Stimulated activated CD4-positive, alpha-beta T cell treated with anti-CD3 and anti-CD28 coated beads, Interleukin-15, amount 100 ng/mL, for 1 hour (primary cell): ENCODE measurements at places on chromosomes 5 and 9.

- no peak for DNase-seq
These were observed 102.2 kb upstream of the PRR16 start for GRCh38 chr5:120361941-120362340.

GRCh38 chr5:159448-160172 lies 31.7 kb upstream of the LRRC14B start:
- no peak for DNase-seq

DNA sequence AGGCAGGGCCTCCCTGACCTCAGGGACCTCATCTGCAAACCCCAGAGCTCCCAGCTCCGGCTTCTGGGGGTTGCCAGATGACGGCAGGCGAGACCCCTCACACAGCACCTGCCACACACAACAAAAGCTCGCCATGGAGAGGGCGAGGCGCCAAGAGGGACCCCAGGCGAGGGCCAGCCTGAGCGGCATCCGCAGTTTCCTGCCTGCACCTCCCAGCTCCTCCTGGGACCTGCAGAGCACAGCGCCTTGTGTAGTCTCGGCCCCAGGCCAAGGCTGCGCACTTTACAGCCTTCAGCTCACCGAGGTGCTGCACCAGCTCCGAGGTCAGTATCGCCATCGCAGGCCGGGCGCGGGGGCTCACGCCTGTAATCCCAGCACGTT lies 82.4 kb upstream of the ADAMTS2 start:
- no peak for DNase-seq

DNA sequence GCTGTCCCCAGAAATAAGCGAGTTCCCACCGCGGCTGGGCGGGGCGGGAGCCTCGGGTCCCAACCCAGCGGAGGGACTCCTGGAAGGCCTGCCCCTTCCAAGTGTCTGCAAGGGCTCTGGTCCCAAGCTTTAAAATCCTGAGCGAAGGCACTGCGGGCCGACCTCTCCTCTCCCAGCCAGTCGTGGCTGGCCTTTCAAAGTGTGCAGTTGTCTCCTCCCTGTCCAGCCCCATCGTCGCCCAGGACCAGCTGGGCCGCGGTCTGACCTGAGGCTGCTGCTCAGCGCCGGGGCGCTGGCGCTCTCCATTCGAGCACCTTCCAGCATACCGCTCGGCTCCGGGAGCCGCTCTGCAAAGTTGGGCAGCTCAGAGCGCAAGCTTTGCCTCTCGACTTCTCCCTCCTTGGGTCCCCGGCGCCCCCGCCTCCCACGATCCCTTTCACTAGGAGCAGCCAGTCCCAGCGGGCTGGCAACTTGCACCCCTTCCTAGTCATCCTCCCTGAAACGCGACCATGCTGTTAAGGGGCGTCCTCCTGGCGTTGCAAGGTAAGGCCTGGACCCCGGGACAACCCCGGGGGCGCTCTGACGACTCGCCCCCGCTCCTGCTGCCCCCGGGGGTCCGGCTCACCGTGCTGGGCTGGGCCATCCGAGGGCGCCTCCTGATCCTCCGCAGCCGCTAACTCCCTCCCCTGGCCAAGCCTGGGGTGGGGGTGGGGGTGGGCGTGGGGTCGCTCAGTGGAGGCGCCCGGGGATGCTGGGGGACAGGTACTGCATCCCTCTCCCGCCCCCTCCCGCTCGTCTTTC lies at the start of gene MAMDC2:
MAMDC2 (plus strand) TSS at position 160 of the 801 bp plus-strand sequence; CDS start at position 510, 350 bp downstream.
- no peak for DNase-seq

DNA sequence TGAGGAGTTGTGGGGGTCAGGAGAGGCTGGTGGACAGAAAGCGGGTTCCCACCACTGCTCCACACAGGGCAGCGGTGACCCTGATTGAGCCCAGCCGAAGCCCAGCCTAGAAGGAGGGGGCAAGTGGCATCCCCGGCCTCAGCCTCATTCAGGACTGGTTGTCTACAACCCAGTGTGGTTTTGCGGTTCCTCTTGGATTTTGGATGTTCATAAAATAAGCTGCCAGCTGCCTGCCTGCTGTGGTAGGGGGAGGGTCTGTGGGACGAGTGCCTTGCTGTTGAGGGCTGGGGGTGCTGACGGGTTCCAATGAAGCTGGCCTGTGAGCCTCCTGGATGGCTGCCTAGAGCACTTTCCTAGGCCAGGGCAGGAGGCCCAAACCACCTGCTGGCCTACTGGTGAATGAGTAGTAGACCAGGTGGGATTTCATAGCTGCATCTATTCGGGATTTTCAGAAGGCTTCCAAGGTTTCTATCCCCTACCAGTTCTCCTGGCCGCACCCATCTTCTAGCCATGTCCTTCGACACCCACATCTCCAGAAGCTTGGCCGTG lies 102.4 kb downstream of the NDFIP1 start:
- DNase-seq, result no peak

- DNase-seq, result no peak
These were observed 12.5 kb upstream of the SGCD start for GRCh38 chr5:156314416-156314815.

DNA sequence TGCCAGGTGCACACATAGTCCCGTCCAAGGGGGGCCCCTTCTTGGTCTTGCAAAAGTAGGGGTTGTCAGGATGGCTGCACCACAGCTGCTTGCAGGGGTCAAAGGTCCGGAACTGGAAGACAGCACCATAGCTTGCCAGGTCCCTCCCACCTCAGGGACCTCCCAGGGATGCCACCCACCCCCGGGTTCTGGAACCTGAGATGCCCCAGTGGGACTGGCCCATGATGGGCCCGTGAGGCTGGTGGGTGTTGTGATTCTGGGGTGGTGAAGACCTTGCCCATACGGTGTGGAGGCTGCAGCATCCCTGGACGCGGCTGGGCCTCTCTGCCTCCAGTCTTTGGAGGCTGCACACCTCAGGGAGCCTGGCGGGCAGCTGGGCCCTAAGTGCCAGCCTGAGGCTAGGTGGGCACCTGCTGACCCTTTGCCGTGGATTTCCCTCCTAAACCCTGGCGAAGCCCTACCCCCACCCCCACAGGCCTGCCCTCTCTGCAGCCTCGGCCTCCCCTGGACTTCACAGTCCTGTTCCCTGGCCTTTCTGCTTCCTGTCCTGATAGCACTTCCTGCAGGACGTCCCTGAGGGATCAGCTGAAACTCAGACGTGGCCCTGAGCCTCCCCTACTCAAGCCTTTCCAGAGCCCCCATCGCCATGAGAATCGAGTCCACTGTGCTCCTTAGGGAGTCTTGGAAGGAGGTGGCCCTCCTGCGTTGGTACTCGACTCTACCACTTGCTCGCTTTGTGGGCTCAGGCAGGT lies 92.1 kb downstream of the ZNF354C start:
- DNase-seq, result no peak

DNA sequence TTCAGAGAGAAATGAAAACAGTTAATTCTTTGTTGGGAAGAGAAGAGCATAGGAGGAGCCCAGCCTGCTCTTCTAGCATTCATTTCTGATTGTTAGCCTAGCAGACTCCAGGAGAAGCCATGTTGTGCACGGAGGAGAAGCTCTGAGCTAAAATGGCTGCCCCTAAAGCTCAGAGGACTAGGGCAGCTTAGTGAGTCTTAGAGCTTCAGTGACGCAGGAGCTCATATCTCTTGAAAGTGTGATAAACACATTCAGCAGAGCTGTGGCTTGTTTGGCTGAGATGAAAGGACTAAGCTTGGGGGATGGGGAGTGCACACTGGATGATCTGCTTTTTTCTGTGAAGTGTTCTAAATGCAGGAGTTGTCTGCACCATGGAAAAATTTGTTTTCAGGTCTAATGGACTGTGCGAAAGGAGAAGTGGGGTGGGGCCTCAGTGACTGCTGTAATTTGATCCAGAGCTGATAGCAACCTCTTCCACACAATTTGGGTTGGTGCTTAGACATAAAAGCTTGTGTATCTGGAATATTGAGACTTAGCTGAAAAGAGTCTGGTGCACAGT lies 58.5 kb downstream of the ZNF462 start:
- DNase-seq, result no peak

- no peak for DNase-seq
These were observed 497.2 kb downstream of the MAT2B start for GRCh38 chr5:164002628-164003027.

GRCh38 chr9:98329281-98329680 lies 73.8 kb upstream of the TBC1D2 start:
- DNase-seq, result no peak

- DNase-seq, result no peak
These were observed 1207.1 kb upstream of the CDH18 start for GRCh38 chr5:21195145-21195544.

- DNase-seq, result no peak
These were observed 131.7 kb downstream of the UNC13B start for GRCh38 chr9:35293376-35293964.

DNA sequence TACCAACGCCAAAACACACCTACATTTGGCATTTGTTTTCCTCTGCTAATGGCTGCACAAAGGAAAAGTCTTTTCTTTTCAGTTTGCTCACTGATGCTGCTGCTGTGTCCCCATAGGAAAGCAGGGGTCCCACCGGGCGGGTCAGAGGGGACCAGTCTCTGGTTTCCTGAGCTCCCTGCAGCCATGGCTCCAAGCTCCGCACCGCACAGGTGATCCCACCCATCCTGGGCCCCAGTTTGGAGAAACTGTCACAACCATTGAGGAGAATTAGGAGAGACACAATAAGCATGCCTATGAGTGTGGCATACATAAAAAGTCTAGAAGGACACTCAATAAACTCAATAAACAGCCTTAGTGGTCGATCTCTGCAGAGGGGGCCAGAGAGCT lies 19.9 kb downstream of the MED10 start:
- no peak for DNase-seq

GRCh38 chr5:113804943-113805342 lies 291.4 kb downstream of the YTHDC2 start:
- DNase-seq, result no peak

- no peak for DNase-seq
These were observed 1.7 kb upstream of the SLC34A1 start for GRCh38 chr5:177382423-177383029.

GRCh38 chr9:92769286-92769685 lies 4.7 kb upstream of the BICD2 start:
- no peak for DNase-seq

GRCh38 chr5:178323961-178324360 lies 91.4 kb upstream of the PHYKPL start:
- no peak for DNase-seq

GRCh38 chr5:158023266-158023665 lies 164.3 kb upstream of the CLINT1 start:
- DNase-seq, result no peak

GRCh38 chr5:143418140-143418866 lies 14.8 kb upstream of the NR3C1 start:
- no peak for DNase-seq

DNA sequence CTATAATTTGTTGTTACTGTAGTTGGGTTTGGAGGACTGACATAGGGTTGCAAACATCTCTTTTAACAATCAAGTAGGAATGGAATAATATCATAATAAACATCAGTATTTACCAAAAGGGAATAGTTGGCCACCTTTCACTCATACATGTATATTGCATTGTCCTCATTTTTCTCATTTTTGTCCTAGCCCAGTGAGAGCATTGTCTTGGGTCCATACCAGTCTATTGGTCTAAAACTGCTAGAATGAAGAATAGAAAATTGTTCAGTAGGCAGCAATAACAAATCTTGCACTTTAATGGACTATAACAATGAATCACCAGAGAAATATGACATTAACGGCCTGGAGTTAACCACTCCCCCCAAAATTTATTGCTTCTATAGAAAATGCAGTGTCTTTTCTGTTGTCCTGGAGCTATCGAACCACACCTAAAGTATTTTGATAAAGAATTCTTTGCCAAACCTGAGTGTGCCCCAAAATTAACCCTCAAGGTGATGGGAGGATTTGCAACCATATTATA lies 80.9 kb upstream of the IL33 start:
- DNase-seq, result no peak

- DNase-seq, result peak; percentile 27
These were observed 7.0 kb downstream of the SQSTM1 start for GRCh38 chr5:179827680-179828079.

DNA sequence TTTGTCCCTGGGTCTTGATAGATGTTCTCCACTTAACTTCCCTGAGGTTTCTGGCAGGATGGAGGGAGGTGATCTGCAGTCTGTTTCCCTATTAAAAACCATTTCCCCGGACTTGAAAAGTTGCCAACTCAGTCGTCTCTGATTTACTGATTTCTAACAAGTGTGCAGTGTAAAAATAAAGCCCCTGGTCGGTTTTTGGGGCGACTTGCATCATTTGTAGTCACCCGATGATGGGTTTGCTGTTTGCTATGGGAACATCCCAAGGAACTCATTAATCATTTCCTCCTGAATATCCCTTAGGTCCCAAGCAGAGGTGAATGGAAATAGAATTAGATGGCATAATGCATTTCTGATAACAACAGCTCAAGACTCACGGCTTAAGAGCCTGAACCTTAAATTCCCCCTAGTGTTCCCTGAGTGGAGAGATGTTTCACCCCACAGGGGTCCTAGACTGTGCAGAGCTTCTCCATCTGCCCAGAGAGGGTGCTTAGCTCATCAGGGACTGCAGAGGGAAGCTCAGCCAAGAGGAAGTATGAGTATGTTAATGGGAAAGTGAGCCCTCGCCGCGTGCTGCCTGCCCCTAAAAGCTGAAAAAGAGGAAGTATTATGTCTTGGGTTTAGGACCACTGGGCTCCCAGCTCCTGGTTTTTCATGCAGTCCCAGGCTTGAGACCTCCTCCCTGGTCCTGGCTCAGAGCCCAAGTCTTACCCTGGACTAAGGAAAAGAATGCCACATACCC lies 115.1 kb upstream of the DAP start:
- no peak for DNase-seq

DNA sequence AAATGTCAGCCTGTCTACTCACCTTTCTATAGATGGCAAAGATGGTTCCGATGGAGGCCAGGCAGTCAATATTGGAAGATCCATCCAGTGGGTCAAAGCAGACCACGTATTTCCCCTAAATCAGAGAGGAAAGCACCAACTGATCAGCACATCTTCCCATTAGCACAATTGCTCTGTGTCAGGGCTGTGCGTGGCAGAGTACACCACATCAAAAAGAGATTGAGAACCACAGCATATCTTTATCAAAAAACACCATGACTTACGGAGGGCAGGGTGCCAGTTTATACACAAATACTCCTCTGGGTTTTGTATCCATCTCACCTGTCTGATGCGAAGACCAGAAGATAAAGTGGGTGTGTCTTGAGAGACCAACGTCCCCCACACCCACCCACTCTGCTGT lies 9.1 kb downstream of the FBP2 start:
- DNase-seq, result no peak

DNA sequence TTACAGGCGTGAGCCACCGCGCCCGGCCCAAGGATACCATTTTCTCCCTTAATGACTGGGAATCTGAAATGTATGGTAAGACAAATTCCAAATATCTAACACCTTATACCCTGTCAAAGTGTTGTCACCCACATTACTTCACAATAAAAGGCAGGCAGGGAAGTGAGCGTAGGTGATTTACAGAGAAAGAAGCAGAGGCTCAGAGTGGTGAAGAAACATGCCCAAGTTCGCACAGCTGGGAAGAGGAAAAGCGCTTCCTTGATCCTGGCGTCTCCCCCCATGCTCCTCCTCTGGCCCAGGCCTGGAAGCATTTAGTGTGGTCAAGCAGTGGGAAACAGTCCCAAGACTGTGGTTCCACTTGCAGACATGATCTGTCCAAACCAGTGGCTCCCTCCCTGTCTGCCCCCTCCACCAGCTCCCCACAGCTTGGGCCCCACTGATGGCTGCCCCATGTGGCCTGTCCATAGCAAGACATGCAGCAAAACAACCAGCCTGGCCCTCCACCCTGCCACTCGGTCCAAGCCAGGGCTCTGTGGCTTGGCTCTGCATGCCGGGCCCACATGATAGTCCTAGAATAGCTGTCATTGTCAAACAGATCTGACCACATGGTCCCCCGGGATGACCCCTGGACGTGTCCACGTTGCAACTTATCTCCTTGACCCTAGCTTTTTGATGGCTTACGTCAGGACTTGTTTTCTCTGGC lies 107.2 kb downstream of the TTLL11 start:
- no peak for DNase-seq
